ENCODE measurements at places on chromosomes 6 and 20.

- no peak for DNase-seq
These were observed 6.5 kb downstream of the MDGA1 start for GRCh38 chr6:37690964-37691735.

GRCh38 chr6:27891320-27891875 is 20.8 kb downstream of the OR2B2 start:
- DNase-seq, result no peak

DNA sequence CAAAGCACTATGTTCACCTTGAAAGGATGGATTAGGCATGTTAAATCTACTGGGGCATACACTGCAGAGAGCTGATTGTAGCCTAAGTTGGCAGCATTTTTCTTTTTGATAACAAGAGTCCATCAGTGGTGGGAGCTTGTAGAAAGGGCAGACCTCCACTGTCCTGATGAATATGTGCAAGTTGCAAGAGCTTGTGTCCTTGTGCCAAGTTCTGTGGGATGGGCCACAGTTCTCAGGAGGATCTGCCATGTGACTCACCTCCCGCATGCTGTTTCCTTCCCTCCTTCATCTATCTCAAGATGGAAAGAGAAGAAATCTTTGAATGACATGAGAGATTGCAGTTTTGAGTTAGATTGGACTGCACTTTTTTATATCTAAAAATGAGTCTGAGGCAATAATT is 58.3 kb upstream of the GGTLC1 start:
- DNase-seq, result no peak

DNA sequence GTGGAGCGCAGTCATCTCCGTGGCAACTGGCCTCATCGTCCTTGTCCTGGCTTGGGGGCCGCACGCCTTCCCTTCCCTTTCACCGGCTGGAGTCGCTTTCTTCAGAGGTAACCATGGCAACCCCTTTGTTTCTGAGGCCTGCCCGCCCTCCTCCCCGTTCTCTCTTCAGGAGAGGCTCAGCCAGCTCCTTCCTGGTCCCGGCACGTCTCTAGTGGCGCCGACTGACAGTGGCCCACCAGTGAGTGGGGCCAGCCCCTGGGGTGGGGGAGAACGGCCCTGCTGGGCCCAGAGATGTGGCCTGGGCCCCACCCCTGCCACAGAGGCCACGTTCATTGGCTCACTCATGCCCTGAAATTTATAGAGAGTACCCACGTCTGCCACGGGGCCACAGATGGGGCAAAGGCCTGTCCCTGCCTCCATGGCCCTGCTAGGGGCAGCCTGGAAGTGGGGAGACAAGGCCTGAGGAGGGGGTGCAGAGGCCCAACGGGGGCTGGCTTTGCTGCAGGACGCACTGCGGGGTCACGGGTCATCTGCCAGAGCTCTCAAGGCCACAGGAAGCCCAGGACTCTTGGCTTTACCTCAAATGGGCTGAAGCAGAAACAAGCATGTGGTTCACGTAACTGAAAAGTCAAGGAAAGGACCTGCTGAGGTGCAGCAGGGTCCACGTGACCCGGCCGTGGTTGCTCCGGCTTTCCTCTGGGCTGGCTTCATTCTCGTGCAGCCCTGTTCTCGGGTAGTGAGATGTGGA is 1.4 kb upstream of the OSBPL2 start:
- DNase-seq, result no peak

DNA sequence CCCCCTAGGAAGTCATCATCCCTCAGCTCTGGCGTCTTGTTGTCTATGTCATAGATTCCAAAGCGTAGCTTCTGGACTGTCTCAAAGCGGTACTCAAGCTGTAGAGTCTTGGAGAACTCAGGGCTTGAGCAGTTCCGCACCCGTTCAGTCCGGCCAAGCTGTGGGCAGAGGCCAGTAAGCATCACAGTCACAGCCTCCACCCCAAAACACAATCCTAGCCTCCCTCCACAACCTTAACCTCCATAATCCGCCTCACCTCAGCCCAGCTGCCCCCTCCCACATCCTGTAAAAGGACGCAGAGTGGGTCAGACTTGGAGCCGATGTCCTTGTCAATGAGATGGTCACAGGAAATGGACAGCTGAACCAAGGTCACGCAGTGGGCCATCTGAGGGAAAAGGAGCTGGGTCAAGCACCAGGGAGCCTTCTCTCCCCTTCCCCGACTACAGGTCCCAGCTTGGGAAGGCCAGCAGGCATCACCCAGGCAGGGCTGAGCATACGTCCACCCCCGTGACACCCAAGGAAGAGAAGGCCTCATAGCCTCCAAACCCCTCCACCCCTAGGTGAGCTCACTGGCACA is 17.0 kb downstream of the SPAG4 start:
- no peak for DNase-seq

- no peak for DNase-seq
These were observed 29.5 kb downstream of the ROS1 start for GRCh38 chr6:117396228-117396627.

DNA sequence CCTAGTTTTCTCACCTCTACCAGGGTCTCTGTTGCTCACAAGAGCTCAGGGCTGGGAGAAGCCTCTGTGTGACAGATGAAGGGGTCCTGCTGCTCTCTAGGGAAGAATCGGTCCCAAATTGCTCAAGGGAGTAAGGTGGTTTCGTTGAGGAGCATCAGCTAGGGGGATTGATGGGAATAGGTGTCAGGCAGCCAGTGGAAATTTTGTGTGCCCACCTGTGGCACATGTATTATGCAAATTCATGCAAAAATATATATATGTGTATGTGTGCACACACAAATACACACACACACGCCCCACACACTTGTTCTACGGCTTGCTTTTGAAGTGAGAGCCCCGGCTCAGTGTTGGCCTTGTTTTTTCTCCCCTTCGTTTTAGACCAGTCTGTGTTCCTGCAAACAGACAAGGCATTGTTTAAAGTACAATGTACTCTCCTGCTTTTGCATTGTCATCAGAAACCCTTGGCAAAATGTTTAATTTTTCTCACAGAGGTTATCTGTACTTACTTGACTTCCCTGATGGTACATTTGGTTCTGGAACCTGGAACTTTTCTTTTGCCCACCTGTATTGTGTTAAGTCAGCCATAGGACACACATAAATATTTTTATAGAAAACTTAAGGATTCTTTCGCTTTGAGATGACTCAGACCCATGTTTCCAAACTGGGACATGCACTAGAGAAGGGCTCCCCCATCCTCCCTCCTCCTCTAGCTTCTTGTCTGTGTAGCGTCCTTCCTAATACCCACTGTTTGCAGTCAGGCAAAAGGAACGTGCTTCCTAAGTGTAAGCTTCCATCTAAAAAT is 26.7 kb downstream of the FOXO3 start:
- no peak for DNase-seq

DNA sequence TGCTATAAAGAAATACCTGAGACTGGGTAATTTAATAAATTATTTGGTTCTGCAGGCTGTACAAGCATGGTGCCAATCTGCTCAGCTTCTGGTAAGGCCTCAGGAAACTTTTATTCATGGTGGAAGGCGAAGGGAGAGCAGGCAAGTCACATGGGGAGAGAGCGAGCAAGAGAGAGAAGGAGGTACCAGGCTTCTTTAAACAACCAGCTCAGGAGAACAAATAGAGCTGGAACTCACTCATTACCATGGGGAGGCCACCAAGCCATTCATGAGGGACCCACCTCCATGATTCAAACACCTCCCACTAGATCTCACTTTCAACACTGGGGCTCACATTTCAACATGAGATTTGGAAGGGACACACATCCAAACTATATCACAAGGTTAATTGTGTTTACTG is 44.9 kb upstream of the CRISP1 start:
- DNase-seq, result no peak

DNA sequence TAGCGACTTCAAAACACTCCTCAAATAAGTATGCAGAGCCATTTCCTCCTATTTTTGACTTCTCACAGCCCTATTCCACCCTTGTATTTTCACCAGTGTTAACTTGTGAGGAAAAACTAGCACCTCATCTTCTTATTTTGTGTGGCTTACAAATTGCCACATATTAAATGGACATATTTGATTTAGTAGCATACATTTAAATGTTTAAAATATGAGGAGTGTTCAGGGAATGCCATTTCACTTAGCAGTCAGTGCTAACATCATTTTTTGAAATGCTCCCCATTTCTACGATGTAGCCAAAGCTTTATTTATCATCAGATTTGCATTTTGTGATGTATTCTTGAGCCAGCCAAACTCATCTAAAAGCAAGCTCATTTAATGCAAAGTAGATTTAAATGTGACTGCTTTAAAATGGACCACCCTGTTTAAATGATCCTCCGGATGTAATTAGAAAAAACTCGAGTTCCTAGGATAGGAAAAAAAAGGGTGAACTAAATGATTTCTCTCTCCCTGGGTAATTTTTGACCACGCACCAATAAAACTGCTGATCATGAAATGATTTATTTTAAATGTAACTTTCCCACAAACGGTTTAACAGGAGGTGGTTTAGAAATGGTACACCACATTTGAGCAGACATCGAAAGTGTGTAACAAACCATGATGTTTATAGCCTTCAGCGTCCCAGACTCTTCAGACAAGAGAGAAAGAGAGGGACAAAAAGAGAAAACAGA is 172.6 kb downstream of the CD83 start:
- no peak for DNase-seq

- DNase-seq, result no peak
These were observed 1.2 kb downstream of the TSBP1 start for GRCh38 chr6:32370505-32370904.

GRCh38 chr20:40814631-40814960 is 125.6 kb upstream of the MAFB start:
- no peak for DNase-seq

GRCh38 chr6:31048099-31048498 is 37.8 kb downstream of the MUC22 start:
- no peak for DNase-seq

- DNase-seq, result no peak
These were observed 131.6 kb upstream of the NEDD9 start for GRCh38 chr6:11363881-11364576.

- no peak for DNase-seq
These were observed 198.2 kb upstream of the CDH4 start for GRCh38 chr20:61053889-61054288.

- DNase-seq, result no peak
These were observed 548.9 kb downstream of the CBLN4 start for GRCh38 chr20:55456316-55456940.

GRCh38 chr6:21886542-21887151 is 293.1 kb downstream of the SOX4 start:
- no peak for DNase-seq

DNA sequence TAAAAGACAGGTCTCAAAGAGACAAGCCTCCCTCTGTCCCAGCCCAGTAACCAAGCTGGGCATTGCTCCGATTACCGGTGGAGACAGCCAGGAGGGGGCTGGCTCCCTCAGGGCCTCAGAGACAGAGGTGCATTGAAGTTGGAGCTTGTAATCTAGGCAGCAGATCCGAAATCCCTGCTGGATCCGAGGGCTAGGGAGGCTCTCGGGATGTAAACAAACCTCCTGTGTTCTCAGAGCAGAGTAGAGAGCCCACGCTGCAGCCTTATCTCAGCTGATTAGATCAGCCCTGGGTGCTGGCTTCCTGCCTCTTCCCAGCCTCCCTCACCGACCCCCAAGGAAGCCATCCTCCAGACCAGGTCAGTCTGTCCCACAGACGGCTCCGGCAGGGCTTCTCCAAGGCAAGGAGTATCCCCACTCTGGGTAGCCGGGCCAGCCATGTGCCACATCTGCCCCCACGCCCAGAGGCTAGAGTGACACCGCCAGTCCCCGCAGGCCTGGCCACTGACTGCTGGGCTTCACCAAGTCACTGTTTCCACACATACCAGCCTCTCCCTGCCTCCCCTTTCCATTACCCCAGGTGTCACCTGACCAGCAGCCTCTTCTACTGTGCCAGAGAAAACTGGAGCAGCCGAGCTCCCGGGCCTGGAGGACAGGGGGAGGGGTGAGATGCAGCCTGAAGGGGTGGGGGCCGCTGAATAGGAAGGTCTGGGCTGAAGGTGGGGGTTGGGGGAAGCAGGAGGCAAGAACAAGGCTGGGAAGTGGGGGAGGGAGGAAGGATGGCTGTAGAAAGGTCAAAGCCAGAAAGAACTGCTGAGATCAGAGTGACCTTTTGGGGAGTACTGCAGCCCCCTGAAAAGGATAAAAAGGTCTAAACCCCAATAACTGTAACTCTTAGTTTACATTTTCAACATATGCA is 6.0 kb downstream of the SDC4 start:
- DNase-seq, result no peak

DNA sequence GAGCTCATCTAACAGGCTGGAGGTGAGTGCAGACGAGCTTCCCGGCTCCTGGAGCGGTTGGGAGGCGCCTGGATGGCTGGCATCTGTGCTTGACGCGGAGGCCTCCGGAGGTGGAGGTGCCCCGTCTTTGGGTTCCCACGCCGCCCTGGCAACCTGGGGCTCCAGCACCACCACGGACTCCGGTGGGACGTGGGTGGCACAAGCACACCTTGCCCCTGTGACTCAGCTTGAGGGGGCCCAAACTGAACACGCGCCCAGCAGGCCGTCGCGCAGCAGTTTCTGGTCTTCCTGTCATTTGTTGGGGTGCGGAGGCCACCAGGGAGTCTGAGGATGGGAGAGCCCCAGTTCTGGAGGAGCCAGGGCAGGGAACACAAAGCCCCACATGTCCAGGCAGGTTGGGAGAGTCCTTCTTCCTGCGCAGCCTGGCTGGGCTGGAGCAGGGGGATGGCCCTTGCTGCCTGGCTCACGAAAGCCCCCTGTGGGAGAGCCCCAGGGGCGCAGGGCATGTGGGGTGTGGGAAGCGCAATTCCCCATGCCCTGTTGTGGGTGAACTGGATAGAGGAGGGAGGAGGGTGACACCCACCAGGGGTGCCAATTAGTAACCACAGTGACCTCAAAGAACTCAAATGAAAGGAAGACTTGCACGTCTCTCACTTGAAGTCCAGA is 1378.6 kb upstream of the DEFB115 start:
- no peak for DNase-seq

- no peak for DNase-seq
These were observed 43.6 kb upstream of the PHACTR3 start for GRCh38 chr20:59560588-59561227.

GRCh38 chr20:47623206-47623605 is 121.5 kb downstream of the NCOA3 start:
- no peak for DNase-seq

GRCh38 chr6:131061751-131062119 is 1.3 kb downstream of the EPB41L2 start:
- no peak for DNase-seq

- no peak for DNase-seq
These were observed 25.7 kb downstream of the DSE start for GRCh38 chr6:116396441-116396840.

- DNase-seq, result no peak
These were observed 17.2 kb downstream of the TXNDC5 start for GRCh38 chr6:7893342-7893741.

Data from Panc1 (cell line).